ENCODE measurements at places on chromosomes 4 and X.

GRCh38 chrX:48540028-48540375 is 488 bp downstream of the TBC1D25 start:
- no peak for DNase-seq

- DNase-seq: no peak
Observed at GRCh38 chr4:8219236-8219635, 20.1 kb downstream of the SH3TC1 start.

- DNase-seq: no peak
Observed at GRCh38 chrX:106987488-106987887, 12.5 kb downstream of the MORC4 start.

GRCh38 chr4:105978684-105979296 is 83.5 kb downstream of the NPNT start:
- no peak for DNase-seq

GRCh38 chr4:70892086-70892769 is 9.9 kb upstream of the MOB1B start:
- DNase-seq: no peak

- DNase-seq: no peak
Observed at GRCh38 chr4:71400810-71401209, 62.0 kb downstream of the SLC4A4 start.

DNA sequence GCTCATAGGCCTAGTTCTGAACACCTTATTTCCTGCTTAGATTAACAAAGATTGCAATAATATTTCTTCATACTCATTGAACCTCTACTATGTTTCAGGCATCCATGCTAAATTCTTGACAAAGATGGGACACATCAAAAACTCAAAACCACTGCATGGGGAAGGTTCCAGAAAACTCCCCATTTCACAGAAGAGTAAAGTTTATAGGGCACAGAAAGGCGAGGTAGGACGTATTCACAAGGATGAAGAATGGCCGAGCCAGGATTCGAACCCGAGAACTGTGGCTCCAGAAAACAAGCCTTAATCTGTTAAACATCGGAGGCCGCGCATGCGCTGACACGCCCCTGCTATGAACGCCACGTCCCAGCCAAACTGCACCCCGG is 688 bp downstream of the UXT start:
- no peak for DNase-seq

GRCh38 chr4:170990989-170991589 is 822.1 kb upstream of the GALNTL6 start:
- no peak for DNase-seq

- no peak for DNase-seq
Observed at GRCh38 chr4:165369522-165369921, 9.3 kb upstream of the CPE start.

DNA sequence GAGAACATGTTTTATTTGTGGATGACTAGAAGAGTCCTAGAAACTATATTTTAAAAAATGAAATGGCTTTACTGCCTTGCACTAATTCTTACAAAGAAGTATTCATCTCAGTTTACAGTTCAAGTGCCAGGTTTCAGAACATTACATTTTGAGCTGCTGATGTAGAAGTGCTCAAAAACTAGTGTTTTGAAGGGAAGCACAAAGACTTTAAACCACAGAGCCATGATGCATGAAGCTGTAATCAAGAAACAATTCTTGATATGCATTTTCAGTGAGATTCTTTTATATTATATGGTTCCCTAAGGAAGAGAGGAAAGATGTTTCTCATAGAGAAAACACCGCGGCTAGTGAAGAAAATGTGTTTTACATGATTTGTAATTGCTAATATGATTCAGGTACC is 1163.0 kb downstream of the RAPGEF2 start:
- DNase-seq: no peak

DNA sequence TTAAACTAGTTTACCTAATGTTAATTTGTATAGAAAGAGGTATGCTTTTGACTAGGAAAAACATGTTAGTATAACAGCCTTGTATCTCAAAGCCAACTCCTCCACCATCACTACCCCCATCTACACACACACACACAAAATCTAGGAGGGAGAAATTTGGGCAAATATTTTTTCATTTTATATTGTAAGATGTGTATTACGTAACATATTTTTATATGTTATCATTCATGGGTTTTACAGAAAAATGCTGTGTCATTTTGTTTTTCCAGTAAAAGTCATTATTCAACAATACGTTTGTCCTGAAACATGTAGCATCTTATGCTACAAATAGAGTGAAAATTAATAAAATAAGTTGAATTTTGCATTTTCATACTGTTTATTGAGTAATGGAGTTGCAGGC is 3.0 kb downstream of the SULT1B1 start:
- no peak for DNase-seq

- DNase-seq: no peak
Observed at GRCh38 chr4:116942315-116942714, 143.1 kb downstream of the TRAM1L1 start.

GRCh38 chr4:118281611-118282442 is 71.0 kb downstream of the PRSS12 start:
- DNase-seq: no peak

GRCh38 chrX:9539605-9540387 is 74.9 kb downstream of the TBL1X start:
- no peak for DNase-seq

DNA sequence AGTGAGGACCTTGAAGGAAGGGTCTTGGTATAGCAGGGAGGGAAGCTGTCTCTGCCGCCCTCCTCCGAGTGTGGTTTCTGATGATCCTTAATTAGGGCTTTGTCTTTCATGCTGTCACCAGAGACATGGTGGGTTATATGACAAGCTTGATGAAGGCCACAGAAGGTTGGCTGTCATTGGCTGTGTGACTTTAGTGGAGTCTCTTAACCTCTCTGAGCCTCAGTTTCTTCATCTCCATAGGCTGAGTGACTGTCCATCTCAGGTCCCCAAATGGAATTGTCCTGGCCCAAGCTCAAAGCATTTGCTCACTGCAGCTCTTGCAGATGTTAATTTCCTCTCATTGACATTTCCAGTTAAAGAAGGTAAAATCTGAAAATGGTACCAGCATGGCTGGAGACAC is 16.6 kb upstream of the UBA6 start:
- no peak for DNase-seq

DNA sequence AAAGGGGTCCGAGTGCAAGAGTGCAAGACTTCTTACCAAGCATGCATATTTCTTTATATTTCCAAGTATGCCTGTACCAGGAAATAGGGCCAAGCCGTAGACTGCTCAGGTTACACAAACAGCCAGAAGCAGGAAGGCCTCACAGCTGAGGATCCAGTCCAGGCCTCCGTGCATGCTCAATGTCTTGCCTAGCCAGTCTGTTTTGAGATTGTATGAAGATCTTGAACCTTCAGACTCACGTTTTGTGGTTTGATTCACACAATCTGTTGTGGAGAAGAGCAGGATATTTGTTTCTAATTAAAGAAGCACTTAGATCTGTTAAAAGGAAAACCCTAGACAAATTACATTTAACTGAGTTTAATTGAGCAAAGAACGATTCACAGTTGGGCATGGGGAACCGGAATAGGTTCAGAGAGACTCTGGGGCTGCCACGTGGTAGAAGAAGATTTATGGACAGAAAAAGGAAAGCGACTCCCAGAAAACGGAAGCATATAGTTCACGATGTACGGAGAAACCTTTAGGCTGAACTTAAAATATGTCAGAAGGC is 1.2 kb downstream of the MGST2 start:
- no peak for DNase-seq

GRCh38 chrX:106973433-106974149 is 26.4 kb downstream of the MORC4 start:
- no peak for DNase-seq

DNA sequence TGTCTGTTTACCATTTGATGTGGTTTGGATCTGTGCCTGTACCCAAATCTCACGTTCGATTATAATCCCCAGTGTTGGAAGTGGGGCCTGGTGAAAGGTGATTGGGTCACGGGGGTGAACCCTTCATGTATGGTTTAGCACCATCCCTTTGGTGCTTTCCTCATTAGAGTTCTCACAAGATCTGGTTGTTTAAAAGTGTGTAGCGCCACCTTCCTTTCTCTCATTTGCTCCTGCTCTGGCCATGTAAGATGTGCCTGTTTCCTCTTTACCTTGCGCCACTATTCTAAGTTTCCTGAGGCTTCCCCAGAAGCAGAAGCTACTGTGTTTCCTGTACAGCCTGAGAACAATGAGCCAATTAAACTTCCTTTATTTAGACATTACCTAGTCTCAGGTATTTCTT is 610.7 kb upstream of the ADGRL3 start:
- no peak for DNase-seq

DNA sequence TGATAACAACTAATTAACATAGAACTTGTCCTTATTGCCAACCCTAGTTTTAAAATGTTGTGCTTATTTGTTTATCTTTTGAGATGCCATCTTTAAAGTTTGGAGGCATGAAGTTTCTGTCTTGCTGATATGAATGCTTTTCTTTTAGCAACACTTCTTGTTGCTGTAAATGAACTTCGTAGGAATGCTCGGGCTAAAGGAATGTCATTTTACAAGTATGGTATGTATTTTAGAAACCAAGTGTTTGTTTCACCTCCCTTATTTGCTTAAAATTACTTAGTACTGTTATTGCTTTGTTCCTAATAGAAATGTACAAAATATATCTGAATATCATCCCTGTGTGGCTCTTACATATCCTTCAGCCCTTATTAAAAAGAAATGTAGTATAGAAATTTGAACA is 76.1 kb downstream of the SLC30A9 start:
- DNase-seq: no peak

GRCh38 chr4:10582059-10582686 is 102.4 kb downstream of the CLNK start:
- no peak for DNase-seq

DNA sequence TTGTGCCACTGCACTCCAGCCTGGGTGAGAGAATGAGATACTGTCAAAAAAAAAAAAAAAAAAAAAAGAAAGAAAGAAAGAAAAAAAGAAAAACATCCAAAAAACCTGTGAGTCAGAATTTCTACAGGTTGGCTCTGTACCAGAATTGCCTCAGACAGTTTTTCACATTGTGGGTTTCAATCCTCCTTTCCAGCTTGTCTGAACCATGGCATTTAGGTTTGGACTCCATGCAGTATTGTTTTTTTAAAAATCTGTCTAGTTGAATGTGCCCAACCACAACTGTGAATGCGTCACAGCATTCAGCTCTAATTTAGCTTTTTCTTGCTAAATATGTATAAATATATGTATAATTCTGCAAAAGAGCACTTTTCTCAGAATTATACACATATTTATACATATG is 31.4 kb upstream of the ARSH start:
- DNase-seq: no peak

DNA sequence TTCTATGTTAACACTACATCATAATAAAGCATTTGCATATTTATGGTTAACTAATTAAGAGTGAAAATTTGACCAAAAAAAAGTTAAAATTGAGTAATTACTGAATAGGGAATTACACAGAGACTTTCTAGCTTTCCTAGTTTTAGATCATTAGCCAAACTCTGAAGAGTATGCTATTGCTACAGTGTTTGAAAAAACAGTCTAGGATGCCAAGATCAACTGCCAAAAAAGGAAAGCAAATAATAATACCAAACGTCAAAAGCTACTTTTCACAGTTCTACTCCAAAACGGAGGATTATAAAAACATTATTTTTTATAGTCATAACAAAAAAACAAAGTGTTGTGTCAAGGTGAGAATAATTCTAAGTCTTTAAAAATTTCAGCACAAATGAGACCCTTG is 359.8 kb upstream of the CTSO start:
- DNase-seq: no peak

GRCh38 chr4:72338060-72338459 is 231.0 kb downstream of the ADAMTS3 start:
- DNase-seq: no peak

DNA sequence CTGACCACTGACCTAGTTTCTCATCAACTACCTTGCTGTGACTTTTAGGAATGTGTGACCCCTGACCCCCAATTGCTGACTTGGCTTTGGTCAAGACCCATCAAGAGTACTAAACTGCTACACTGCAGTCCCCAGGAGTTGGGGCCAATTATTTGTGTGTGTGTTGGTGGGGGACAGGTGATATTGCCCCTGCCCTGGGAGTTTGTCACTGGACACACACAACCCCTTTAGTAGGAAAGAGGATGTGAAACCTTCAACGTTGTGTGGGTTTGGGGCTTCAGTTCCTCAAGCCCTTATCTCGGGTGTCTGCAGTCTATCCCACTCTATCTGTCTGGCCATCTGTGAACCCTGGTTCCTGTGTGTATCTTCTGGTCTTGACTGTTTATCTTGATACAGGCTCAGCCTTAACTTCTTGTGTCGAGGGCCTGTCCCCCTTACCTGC is 6.5 kb downstream of the SASH3 start:
- DNase-seq: no peak

- DNase-seq: no peak
Observed at GRCh38 chrX:28498658-28499057, 88.6 kb upstream of the IL1RAPL1 start.

- no peak for DNase-seq
Observed at GRCh38 chrX:85136409-85136808, 107.2 kb downstream of the SATL1 start.

- DNase-seq: no peak
Observed at GRCh38 chr4:170134821-170135220, 45.1 kb upstream of the AADAT start.

GRCh38 chr4:81685104-81685503 is 213.4 kb upstream of the RASGEF1B start:
- no peak for DNase-seq

DNA sequence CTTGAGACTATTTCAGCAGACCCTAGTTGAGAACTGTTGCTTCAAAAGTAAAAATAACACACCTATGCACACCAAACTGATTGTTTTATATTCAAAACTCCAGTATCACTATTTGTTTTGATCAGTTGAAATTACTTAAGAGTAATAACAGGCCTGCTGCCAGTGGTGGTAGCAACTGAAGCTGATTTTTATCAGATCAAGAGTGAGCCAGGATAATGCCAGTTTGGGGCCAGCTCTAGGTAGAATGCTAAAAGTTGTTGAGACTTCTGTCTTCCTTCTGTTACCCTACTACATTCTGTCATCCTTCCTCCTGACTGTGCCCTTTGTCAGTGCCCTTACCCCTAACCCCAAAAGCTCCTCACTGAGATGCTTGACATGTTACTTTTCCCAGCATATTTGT is 228.7 kb upstream of the SPRY1 start:
- no peak for DNase-seq

DNA sequence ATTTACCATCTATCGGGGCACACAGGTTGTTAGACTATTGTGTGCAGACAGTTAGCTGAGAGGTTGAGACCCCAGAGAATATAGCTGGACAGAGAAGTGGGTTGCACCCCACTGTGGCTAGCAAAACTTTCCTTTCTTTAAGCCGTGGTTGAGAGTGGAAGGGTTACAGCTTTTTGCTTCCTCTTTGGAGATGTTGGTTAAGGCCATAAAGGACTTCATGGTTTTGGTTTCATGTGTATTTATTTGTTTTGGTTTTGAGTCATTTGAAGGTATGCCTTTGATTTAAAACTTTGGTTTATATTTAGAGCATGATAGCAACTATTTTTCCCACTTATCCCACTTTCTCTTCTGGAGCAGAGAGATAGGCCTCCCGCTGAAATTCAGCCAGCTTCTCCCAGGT is 274.3 kb upstream of the IL1RAPL1 start:
- no peak for DNase-seq

DNA sequence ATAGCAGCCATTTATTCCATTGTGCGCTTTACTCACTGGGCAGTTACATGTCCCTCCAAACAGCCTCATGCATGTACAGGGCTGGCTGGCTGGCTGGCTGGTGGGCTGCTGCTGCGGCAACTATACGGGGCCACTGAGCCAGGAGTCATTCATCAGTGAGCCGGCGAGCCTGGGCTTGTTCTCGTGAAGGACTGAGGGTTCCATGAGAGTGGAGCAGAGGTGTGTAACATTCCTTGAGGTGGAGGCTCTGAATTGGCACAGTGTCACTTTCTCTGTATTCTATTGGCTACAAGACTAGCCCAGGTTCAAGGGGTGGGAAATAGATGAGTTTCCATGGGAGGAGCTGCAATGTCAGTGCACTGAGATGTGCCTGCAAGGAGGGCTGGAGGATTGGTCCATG is 89.1 kb downstream of the ARHGAP10 start:
- no peak for DNase-seq

All from activated naive CD4-positive, alpha-beta T cell treated with anti-CD3 and anti-CD28 coated beads, Interleukin-2, amount 50 U/mL, for 72 hours (primary cell).